Osteocyte (in vitro differentiated cells): ENCODE measurements at places on chromosomes 3 and 15. TPM values are rescaled to one million over a fixed set of nuclear protein-coding genes. Genes with fewer than 3 reads are reported as not detected.

GRCh38 chr15:100049483-100049882 lies 292.3 kb downstream of the ADAMTS17 start:
- no peak overlapping the region for H3K4me3 ChIP-seq
- H3K4me1 ChIP-seq, result peaks cover under 1% of the 10 kb centered on the region
- H3K36me3 ChIP-seq, result no peaks in the 10 kb centered on the region

GRCh38 chr3:49013113-49013737 lies 5.2 kb downstream of the DALRD3 start:
- H3K27ac ChIP-seq, result no peak overlapping the region
- DNase-seq, result no peak
- no peaks in the 10 kb centered on the region for H3K27me3 ChIP-seq
- no peak overlapping the region for H3K4me3 ChIP-seq
- peaks cover 18% of the 10 kb centered on the region for H3K36me3 ChIP-seq
- H3K4me1 ChIP-seq, result peaks cover 31% of the 10 kb centered on the region

- H3K27me3 ChIP-seq, result no peaks in the 10 kb centered on the region
- H3K4me3 ChIP-seq, result peak within 1 kb of the TSS; percentile 90
- peaks cover 14% of the 10 kb centered on the region for H3K36me3 ChIP-seq
- H3K4me1 ChIP-seq, result peaks cover 22% of the 10 kb centered on the region
- peak within 1 kb of the TSS; percentile 85 for H3K27ac ChIP-seq
Measured at GRCh38 chr15:74889883-74890664, at the start of gene MPI. TSS of gene MPI (plus strand) at chr15:74890042. CDS start at chr15:74890074, 32 bp downstream.

- no peaks in the 10 kb centered on the region for H3K27me3 ChIP-seq
- peaks cover 55% of the 10 kb centered on the region for H3K36me3 ChIP-seq
- peaks cover 86% of the 10 kb centered on the region for H3K4me1 ChIP-seq
- peak; percentile 97 for DNase-seq
Measured at GRCh38 chr3:134364061-134364935, 9.9 kb downstream of the AMOTL2 start.

- H3K36me3 ChIP-seq, result peaks cover 3% of the 10 kb centered on the region
- H3K27me3 ChIP-seq, result no peaks in the 10 kb centered on the region
- DNase-seq, result no peak
- H3K27ac ChIP-seq, result no peak overlapping the region
- H3K4me1 ChIP-seq, result peaks cover 14% of the 10 kb centered on the region
Measured at GRCh38 chr3:190436331-190436730, 13.4 kb downstream of the TMEM207 start.

- H3K27ac ChIP-seq, result no peak overlapping the region
- no peak overlapping the region for H3K4me3 ChIP-seq
Measured at GRCh38 chr15:89780601-89781000, 4.5 kb downstream of the MESP2 start.

DNA sequence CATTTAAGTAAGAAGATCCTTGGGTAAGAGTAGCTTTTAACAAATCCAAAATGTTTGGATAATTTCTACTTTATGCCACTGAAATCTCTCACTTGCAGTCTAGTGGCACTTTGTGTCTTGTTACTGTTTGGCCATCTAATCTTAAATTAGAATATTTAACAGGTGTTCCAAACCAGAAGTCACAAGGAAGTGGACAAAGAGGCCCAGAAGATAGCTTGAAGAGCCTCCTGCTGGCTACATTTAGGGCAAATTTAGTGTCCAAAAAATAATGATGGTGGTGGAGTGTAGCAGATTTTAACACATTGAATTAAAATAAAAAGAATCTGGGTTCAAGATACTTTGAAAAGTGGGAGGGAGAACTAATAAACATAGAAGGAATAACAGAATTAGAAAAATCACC lies 172.2 kb downstream of the GHSR start:
- peak overlapping the region; percentile 23 for H3K27ac ChIP-seq
- H3K4me3 ChIP-seq, result no peak overlapping the region
- peaks cover 32% of the 10 kb centered on the region for H3K36me3 ChIP-seq
- no peak for DNase-seq
- H3K4me1 ChIP-seq, result peaks cover 48% of the 10 kb centered on the region

DNA sequence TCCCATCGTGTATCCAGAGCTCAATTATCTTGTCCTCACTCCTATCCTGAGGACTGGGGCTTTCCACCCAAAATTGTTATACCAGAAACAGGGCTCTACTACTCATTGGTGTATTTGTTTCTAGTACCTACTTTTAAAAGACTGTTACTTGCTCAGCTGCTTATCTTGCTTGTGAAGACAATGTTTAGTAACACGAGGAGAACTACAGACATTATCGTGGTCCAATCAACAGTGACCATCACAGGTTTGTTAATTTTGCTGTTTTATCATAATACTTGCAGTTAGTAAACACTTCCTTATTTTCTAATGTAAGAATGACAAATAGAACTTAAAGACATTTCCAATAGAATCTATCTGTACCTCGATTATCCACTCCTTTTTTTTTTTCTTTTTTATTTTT lies 13.5 kb downstream of the LRCH3 start:
- no peaks in the 10 kb centered on the region for H3K27me3 ChIP-seq
- H3K36me3 ChIP-seq, result peaks cover 4% of the 10 kb centered on the region
- H3K4me1 ChIP-seq, result peaks cover 53% of the 10 kb centered on the region
- no peak overlapping the region for H3K27ac ChIP-seq

GRCh38 chr3:119598410-119599098 lies 869 bp downstream of the PLA1A start:
- DNase-seq, result no peak
- H3K4me3 ChIP-seq, result no peak overlapping the region
- peaks cover 30% of the 10 kb centered on the region for H3K4me1 ChIP-seq
- no peak overlapping the region for H3K27ac ChIP-seq
- peaks cover 2% of the 10 kb centered on the region for H3K27me3 ChIP-seq

- no peaks in the 10 kb centered on the region for H3K36me3 ChIP-seq
- H3K4me3 ChIP-seq, result no peak overlapping the region
- no peak for DNase-seq
- H3K4me1 ChIP-seq, result peaks cover 30% of the 10 kb centered on the region
- H3K27ac ChIP-seq, result no peak overlapping the region
Measured at GRCh38 chr3:120473389-120473788, 22.6 kb upstream of the FSTL1 start.

DNA sequence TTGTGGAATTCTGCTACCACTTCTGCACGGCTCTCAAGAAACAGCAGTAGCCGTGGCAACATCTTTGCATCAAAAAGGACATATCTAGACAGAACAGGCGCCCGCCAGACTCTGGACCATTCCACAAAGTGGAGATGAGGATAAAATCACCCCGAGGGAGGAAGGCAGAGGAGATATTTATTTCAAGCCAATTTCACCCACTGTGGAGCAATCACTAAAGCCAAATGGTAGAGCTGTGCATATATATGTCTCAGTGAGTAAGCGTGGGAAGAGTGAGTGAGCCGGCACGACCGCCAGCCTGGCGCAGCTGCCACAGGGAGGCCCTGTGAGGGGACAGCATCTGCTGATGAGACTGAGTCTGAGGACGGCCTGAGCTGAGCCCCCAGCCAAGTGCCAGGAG lies 111.3 kb downstream of the MEGF11 start:
- H3K27ac ChIP-seq, result no peak overlapping the region
- H3K36me3 ChIP-seq, result no peaks in the 10 kb centered on the region
- H3K4me3 ChIP-seq, result no peak overlapping the region
- peaks cover 52% of the 10 kb centered on the region for H3K27me3 ChIP-seq
- no peaks in the 10 kb centered on the region for H3K4me1 ChIP-seq

ZNF35 gene
- 13.7 and 13.9 TPM in 2 replicates for total RNA-seq

GRCh38 chr15:73699249-73700040 lies 15.3 kb downstream of the CD276 start:
- peaks cover 13% of the 10 kb centered on the region for H3K36me3 ChIP-seq
- H3K4me3 ChIP-seq, result no peak overlapping the region
- no peaks in the 10 kb centered on the region for H3K27me3 ChIP-seq

GRCh38 chr3:138032567-138032966 lies 22.6 kb downstream of the CLDN18 start:
- no peak for DNase-seq
- H3K27me3 ChIP-seq, result no peaks in the 10 kb centered on the region
- no peaks in the 10 kb centered on the region for H3K4me1 ChIP-seq
- H3K27ac ChIP-seq, result no peak overlapping the region

PEX11A gene
- total RNA-seq, result 4.6 and 5.6 TPM in 2 replicates

DNA sequence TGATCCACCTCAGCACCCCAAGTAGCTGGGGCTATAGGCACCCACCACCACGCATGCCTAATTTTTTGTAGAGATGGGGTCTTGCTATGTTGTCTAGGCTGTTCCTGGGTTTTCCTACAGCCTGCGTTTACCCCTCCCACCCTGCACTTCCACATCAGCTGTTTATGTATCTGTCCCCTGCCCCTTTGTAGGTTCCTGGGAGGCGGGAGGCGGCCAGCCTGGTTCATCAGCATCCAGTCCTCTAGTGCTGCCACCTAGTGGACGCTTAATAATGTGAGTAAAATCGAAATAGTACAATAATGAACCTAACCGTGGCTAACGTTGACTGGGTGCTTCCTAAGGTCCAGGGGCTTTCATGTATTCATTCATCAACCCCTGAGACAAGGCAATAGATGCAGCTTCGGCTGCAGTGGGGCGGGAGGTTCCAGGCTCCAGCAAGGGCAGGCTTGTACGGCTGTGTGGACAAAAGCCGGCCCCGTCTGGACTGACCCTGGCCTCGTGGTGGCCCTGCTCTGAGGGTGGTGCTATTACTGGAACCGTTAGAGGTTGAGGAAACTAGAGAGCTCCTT lies 1.2 kb upstream of the LCTL start:
- no peaks in the 10 kb centered on the region for H3K36me3 ChIP-seq
- H3K4me3 ChIP-seq, result no peak overlapping the region
- peaks cover 17% of the 10 kb centered on the region for H3K4me1 ChIP-seq
- H3K27ac ChIP-seq, result peak overlapping the region; percentile 72
- no peak for DNase-seq

DNA sequence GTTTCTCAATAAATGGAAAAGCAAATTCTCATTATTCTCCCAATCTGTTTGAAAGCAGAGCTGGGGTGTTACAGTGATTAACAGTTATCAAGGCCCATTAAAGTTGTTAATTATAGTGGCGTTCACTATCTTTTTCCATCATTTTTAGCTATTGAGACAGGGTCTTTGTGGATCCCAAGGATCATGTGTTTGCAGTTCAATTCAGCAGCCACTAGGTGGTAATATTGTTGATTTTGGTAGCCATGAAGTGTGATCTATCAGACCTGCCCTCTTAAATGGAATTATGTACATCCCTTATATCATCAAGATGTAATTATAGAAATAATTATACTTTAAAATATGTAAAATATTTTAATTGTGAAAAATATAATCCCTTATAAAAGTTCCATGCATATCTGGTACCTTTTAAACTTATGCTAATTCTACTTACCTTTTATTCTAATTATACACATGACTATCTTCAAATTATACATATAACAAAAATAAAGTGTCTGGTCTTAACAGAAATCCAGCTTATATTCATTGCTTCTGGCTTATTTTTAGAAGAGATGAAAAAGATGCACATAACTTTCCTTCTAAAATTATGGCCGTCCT lies 126.4 kb downstream of the GREM1 start:
- no peak overlapping the region for H3K4me3 ChIP-seq
- H3K27ac ChIP-seq, result no peak overlapping the region

SH3BP5 gene
- total RNA-seq, result 4.5 and 5.9 TPM in 2 replicates

ZNF592 gene
- total RNA-seq, result 30.1 and 31.0 TPM in 2 replicates

- no peak for DNase-seq
- no peaks in the 10 kb centered on the region for H3K27me3 ChIP-seq
- H3K4me1 ChIP-seq, result peaks cover 20% of the 10 kb centered on the region
- H3K4me3 ChIP-seq, result no peak overlapping the region
Measured at GRCh38 chr3:189632242-189632641, 1.1 kb downstream of the TP63 start.

DNA sequence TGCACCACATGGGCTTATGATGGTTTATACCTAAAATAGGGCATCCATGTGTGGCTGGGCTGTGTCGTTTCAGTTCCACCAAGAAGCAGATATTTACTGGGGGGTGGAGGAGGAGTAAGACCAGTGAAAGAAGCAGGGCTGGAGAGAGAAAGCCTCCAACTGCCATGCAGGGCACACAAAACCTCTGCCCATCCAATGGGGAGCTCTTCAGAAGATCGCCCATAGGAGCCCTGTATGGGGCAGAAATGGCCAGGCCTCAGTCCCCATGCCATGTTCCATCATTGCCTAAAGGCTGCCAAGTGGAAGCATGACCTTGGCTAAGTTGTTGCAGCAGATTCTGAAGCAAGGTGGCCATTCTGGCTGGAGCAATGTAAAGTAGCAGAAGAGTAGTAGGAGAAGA lies 277.0 kb downstream of the MEX3B start:
- H3K27me3 ChIP-seq, result peaks cover 5% of the 10 kb centered on the region
- no peaks in the 10 kb centered on the region for H3K36me3 ChIP-seq
- no peak overlapping the region for H3K4me3 ChIP-seq
- no peaks in the 10 kb centered on the region for H3K4me1 ChIP-seq
- H3K27ac ChIP-seq, result no peak overlapping the region
